ENCODE measurements at places on chromosomes 13 and 19. TPM values are rescaled to one million over a fixed set of nuclear protein-coding genes. Genes with fewer than 3 reads are reported as not detected.

Gene UHRF1
- total RNA-seq: 21.2 TPM

DNA sequence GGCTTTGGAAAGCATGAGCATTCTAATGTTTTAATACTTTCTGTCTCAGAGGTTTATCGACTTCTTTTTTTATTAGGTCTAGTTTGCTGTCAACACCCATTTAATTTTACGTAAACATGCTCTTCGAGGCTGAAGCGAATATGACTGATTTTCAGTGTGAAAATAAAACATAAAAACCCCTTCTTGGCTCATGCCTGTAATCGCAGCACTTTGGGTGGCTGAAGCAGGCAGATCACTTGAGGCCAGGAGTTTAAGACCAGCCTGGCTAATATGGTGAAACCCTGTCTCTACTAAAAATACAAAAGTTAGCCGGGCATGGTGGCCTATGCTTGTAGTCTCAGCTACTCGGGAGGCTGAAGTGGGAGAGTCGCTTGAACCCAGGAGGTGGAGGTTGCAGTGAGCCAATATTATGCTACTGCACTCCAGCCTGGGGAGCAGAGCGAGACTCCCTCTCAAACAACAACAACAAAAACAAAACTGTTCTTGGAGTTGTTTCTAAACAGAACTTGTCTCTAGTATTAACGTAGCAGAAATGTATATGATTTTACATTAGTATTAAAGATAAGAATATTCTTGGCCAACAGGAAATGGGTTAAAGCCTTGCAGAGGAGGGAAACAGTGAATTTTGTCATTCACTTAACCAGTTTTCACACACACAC lies 7.1 kb upstream of the IGFL3 start:
- no peak for DNase-seq

DNA sequence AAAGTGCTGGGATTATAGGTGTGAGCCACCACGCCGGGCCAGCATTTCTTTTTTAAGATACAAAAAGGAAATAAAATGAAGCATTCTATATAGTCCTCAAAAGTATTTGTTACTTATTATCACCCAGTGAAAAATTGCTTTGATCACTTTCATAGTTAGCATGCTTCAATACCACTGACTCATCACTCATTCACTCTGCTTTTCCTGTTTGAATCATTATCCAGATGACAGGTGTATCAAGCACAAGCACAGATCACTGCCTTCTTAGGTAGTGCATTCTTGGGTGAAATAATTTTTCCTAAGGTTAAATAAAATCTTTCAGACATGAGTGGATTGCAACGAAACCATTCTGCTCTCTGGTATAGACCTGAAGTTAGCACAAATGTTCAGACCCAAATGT lies 35.8 kb upstream of the SPART start:
- peak; percentile 63 for DNase-seq

DNA sequence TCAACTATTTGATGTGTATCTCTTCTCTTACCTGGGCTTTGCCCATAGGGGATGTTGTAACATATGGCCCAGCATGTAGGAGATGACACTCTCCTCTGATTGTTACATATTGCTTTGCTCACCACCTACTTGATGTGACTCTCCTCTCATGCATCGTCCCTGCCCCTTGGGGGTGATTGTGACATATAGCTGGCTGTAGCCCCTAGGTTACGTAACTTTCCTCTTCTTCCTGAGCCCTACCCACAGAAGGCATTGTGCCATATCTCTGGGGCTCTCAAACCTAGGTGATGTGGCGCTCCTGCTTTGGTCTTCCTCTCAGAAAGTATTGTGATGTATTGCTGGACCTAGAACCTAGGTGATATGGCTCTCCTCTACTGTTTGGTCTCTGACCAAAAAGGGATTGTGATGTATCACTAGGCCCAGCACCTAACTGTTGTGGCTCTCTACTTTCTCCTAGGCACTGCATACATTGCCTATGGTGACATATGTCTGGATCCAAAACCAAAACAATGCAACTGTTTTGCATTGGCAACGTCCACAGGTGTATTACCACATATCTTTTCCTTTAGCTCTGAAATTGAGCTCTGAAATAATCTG lies 71.9 kb upstream of the ZNF724 start:
- DNase-seq: no peak

DNA sequence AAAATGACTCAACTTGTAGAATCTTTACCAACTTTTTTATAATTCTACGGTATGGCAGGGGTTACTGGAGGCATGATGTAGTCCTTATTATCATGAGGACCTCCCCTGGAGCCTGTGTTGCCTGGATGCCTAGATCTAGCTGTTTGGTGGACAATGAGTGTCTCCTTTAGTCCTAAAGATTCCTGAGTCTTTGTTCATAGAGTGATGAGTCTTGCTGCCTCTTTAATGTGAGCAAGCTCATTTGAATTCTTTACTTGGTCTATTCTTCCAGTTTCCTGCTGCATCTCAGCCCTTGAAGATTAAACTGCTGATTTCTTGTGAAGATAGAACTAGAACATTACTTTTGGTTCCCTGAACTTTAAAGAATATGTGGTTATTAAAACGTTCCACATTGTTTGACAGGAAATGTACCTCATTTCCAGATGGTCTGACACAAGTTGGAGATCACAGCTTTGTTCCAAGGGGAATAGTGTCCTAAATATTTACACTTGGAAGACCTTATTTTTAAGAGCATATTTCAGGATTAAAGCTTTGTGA lies 51.9 kb downstream of the SLAIN1 start:
- no peak for DNase-seq

- no peak for DNase-seq
These were observed 87.0 kb downstream of the MAB21L1 start for GRCh38 chr13:35389535-35389934.

Gene INSL3
- total RNA-seq: not detected

Gene HCN2
- 0.48 TPM for total RNA-seq

- no peak for DNase-seq
These were observed 718 bp downstream of the ACTN4 start for GRCh38 chr19:38647966-38648768.

Gene SHC2
- total RNA-seq: 19.5 TPM

DNA sequence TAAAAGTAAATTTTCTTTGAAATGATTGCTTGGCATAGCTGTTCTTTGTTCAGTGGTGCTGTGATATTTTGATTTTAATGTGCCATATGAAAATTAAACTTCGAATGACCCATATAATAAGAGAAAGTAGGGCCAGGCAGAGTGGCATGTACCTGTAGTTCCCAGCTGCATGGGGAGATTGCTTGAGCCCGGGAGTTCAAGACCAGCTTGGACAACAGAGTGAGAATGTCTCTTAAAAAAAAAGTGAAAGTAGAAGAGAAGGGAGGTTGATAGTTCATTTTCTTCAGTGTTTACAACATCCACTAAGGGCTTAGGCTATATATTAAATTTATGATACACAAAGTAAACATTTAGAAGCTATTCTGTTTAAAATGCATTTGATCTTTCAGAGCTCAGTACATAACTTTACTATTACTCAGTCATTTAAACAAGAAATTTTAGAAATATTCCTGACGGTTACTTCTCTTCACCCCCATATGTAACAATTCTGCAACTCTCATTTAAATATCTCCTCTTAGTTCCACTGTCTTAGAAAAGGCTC lies 17.2 kb upstream of the RFC3 start:
- no peak for DNase-seq

Gene PTH2
- total RNA-seq: not detected

DNA sequence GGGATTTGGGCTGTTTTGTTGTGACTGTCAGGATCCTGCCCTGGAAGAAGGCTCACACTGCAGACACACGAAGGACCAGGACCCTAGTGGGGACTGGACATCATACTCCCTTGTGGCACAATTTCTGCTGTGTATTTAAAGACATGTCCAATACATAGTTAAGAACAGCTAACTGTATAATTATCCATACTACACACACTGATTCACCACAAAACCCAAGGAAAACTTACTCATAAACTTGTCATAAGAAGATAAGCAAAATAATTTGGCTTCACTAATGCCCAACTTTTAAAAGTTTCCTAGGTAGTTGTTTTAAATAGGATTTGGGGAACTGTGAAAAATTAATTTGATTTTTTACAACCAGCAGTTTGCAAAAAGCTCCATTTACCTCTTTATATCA lies 46.1 kb downstream of the LATS2 start:
- no peak for DNase-seq

Gene MADCAM1
- 0.46 TPM for total RNA-seq

Gene ZNF850
- total RNA-seq: 2.7 TPM

Gene SLC25A41
- not detected for total RNA-seq

Gene URAD
- not detected for total RNA-seq

Gene CYP2S1
- total RNA-seq: 4.9 TPM

- DNase-seq: no peak
These were observed 28.3 kb upstream of the ZNF507 start for GRCh38 chr19:32317086-32317485.

GRCh38 chr13:20512042-20512683 lies 13.5 kb downstream of the CRYL1 start:
- DNase-seq: no peak

DNA sequence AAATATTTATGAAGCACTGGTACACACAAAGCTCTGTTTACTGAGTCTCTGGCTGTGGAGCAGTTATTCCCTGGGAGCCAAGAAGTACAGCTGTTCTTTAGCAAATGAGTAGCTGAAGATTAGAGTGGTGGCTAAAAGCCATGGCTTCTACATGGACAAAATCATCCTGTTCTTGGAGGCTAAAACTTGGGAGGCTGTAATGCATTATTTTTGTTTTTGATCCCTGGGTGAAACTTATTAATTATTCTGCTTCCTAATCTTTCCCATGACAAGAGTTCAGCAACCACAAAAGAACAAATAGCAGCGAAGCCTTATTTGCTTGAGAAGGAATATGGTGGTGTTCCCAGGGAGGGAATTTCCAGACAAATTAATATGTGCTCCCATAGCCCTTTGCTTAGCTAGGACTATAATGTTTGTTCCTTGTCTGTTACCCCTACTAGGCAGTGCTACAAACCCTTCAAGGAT lies 109.5 kb downstream of the DCT start:
- no peak for DNase-seq

- DNase-seq: no peak
These were observed 81.7 kb upstream of the ARHGEF7 start for GRCh38 chr13:111033172-111034130.

- no peak for DNase-seq
These were observed 14.5 kb upstream of the RAB20 start for GRCh38 chr13:110576070-110576394.

GRCh38 chr19:7534531-7535046 lies 928 bp upstream of the PNPLA6 start:
- DNase-seq: no peak

Gene PEG3
- total RNA-seq: 2.6 TPM

GRCh38 chr19:14482172-14482941 lies 7.2 kb upstream of the PTGER1 start:
- DNase-seq: no peak

GRCh38 chr13:37602733-37603381 lies 4.3 kb upstream of the POSTN start:
- no peak for DNase-seq

GRCh38 chr19:42436006-42436405 lies 6.7 kb downstream of the CXCL17 start:
- DNase-seq: no peak

Gene CCDC169
- total RNA-seq: 7.3 TPM

- no peak for DNase-seq
These were observed 4.6 kb downstream of the CADM4 start for GRCh38 chr19:43634872-43635560.

DNA sequence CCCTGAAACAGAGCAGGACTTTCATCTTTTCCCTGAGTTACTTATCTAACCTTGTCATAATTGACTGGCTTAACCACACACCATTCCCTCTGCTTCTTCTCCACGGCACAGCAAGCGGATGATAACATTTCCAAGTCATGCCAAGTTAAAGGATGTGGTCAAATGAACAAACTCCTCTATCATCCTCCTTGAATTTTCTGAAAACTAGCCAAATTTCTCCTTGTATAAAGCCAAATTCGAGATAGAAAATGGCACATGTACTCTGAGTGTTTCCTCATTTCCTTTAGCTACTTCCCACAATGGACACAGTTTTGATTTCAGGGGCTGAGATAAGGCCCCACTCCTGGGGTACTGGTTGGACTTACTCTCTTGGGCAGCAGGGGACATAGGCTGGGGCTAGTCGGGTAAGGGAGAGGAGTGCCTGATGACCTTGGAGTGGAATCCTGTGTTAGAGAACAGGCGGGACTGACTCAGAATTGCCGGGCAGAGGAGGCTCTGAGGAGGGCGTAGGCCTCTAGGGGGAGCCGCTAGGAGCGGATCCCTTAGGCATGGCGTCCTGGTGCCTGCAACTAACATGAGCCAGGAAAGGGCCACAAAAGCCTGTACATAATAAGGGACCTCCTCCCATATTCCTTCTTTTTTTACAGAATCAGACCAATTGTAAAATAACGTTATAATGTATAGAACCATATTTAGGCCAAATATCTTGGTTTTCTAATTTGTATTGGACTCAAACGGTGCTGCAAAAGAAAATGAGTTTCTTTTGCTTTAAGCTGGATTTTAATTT lies 20.3 kb upstream of the TMTC4 start:
- DNase-seq: peak; percentile 58

DNA sequence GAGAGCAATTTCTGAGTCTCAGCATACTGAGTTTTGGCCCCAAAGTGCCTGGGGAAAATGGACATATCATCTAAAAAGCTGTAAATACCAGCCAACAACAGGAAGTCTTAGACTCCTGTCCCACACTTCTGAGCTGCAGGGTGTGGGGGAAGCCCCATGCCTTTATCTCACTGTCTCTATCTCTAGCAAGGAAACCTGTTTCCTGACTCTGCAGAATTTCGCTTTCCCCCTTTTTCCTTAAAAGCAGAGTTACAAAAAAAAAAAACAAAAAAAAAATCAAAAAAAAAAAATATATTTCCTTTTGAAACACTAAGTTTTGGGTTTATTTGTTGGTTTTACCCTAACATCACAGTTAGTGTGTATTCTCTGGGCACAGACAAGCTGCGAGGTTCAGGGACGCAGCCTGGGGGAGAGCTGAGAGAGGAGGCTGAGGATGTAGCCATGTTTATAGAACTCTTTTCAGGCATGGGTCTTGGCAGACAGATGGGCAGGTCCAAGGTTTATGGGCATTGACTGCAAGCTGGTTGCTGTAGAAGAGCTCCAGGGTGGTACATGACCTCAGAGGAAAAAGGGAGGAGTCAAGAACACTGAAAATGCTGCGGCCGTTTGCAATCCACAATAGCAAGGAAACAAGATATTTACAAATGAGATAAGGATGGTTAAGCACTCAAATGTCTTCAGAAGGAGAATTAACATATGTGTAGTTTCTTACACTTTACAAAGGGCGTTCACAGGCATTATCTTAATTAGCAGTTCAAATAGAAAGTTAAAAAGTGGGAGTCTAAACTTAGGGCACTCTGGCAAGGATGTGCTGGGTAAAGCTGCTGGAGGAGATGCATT lies 4.9 kb downstream of the MBNL2 start:
- DNase-seq: no peak

DNA sequence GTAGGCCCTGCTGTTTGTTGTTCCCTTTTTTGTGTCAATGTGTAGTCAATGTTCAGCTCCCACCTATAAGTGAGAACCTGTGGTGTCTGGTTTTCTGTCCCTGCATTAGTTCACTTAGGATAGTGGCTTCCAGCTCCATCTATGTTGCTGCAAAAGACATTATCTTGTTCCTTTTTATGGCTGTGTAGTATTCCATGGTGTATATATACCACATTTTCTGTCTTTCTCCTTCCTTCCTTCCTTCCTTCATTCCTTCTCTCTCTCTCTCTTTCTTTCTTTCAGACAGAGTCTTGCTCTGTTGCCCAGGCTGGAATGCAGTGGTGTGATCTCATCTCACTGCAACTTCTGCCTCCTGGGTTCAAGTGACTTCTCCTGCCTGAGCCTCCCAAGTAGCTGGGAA lies 21.0 kb downstream of the CYP2A6 start:
- no peak for DNase-seq

GRCh38 chr19:44767295-44768180 lies 10.2 kb upstream of the CBLC start:
- DNase-seq: no peak

GRCh38 chr19:14515501-14516047 lies 2.6 kb downstream of the DNAJB1 start:
- DNase-seq: no peak
